ENCODE measurements at places on chromosomes 12 and 14. TPM values are rescaled to one million over a fixed set of nuclear protein-coding genes. Genes with fewer than 3 reads are reported as not detected.

DNA sequence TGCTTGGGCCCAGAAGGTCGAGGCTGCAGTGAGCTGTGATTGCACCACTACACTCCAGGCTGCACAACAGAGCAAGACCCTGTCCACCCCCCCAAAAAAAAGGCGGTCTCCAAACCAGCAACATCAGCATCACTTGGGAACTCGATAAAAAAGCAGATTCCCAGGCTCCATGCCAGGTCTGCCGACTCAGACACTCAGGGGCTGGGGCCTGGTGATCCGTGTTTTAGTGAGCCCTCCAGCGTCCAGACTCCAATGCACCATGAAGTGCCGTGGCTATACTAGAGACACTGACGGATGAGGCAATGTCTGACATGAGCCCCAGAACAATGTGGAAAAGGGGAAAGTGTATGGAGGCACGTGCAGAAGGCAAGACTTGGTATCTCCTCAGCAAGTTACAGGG, 28.8 kb downstream of the SCARB1 start:
- peaks cover 5% of the 10 kb centered on the region for H3K36me3 ChIP-seq
- no peaks in the 10 kb centered on the region for H3K27me3 ChIP-seq
- peak overlapping the region; percentile 36 for H3K27ac ChIP-seq

- peaks cover 38% of the 10 kb centered on the region for H3K4me1 ChIP-seq
- no peak overlapping the region for H3K27ac ChIP-seq
- H3K4me3 ChIP-seq: no peak overlapping the region
- no peaks in the 10 kb centered on the region for H3K36me3 ChIP-seq
- peaks cover 1% of the 10 kb centered on the region for H3K27me3 ChIP-seq
Observed at GRCh38 chr14:25042362-25043299, 7.3 kb downstream of the STXBP6 start.

DNA sequence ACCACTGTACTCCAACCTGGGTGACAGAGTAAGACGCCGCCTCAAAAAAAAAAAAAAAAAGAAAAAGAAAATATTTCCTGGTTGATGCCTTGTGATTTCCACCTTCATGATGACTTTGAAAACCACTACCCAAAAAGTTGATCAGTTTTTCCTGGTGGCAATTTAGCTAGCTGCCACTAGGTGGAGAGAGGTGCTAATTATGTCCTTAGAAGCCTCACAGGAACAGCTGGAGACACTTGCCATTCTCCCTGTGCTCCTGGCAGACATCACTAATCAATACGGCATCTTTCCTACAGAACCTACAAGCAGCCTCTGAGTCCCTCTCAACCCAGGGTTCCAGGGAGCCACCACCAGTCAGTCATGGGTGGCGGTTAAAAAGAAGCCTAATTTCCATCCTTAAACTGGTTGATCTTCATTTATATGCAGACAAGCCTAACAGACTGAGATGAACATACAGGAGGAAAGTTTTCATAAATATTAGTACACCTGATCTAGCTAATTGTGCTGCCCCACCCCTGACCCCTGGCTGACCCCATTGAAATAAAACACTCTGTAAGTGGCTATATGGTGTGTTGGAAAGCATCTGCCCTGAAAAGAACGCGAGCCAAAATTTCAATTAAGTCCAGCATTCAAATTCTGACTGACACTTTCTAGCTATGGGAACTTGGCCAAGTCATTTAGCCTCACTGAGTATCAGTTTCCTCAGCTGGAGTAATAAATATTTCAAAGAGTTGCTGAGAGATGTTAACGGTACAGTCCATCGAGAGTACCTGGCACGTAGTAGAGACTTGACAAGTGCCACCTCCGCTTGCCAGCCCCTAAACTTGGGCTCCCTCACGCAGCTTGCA, 6.2 kb upstream of the OAS1 start:
- H3K27me3 ChIP-seq: peaks cover 11% of the 10 kb centered on the region
- no peak overlapping the region for H3K4me3 ChIP-seq
- peaks cover 5% of the 10 kb centered on the region for H3K4me1 ChIP-seq
- no peaks in the 10 kb centered on the region for H3K36me3 ChIP-seq
- peak; percentile 22 for DNase-seq
- H3K27ac ChIP-seq: no peak overlapping the region

Gene JAG2
- 0.74 TPM for total RNA-seq

Gene OVCH1
- not detected for total RNA-seq

Gene MIP
- not detected for total RNA-seq

Measured in HFFc6 (cell line).